ENCODE measurements at places on chromosomes 12 and 14.

DNA sequence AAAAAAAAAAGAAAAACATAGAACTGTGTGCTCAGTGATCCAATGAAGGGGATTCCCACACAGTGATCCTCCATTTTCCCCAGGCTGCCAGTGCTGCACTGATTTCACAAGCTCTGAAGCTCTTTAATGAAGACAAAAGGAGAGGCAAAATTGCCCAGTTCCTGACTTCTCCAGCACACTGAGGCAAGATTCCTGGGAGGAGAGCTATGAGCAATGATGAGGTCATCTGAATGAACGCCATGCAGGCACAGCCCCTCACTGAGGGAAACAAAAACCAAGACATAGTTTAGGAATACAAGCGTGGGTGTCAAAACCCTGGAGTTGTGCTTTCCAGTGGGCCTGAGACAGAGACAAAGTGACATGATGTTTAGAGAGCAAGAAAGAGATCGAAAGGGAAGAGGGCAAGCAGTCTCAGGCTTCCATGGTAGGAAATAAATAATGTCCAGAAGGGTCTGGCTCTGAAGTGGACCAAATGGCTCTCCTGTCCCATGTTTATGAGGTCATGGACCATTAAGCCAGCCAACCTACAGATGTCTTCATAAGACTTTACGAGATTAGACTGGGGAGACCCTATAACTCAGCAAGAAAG lies 40.9 kb upstream of the SMUG1 start:
- DNase-seq = no peak

DNA sequence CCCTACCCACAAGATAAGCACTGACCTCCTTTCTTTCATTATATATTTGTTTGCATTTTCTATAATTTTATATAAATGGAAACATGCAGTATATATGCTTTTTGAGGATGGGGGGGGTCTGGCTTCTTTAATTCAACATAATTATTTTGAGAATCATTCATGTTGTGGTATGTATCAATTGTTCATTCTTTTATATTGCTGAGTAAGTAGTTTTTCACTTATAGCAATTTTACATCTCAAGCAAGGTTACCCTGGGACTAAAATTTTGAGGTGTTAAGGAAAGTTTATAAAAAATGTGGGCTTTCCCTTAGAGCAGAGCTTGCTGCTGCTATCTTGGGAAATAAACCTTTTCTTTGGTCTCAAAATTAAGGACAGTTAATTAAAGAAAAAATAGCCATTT lies 89.9 kb upstream of the EGLN3 start:
- DNase-seq = no peak

- no peak for DNase-seq
Measured at GRCh38 chr14:89256951-89257350, 160.1 kb downstream of the FOXN3 start.

DNA sequence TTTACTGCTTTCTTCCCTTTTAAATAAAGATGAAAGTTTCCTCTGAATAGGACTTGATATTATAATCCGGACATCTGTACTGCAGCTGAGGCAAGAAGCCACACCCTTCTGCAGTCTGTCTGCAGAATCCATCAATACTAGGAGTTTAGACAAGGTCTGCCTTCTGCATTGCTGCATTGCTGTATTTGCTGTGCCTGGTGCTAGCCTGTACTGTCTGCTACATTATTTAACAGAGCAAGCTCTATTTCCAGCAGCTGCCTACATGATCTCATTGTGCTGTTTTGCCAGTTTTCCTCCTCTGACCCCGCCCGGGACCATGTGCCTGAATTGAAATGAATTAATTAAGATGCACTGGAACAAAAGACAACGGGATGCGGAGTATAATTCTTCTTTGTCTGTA lies 1.7 kb downstream of the TUBA1A start:
- no peak for DNase-seq

DNA sequence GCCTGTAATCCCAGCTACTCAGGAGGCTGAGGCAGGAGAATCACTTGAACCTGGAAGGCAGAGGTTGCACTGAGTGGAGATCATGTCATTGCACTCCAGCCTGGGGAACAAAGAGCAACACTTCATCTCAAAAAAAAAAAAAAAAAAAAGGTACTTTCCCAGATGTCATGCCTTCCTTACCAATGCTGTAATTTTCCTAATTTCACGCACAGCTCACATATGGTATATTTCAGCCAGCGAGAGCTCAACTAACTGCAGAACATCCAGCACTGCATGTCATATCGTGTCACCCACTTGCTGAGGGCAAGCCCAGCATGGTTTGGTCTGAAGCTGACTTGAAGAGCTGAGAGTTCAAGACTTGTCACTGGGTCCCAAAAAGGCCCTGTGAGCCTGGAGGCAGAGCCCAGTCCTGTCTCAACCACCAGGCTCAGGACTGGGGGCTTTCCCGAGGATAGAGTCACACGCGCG lies 29.0 kb downstream of the NFKBIA start:
- no peak for DNase-seq

DNA sequence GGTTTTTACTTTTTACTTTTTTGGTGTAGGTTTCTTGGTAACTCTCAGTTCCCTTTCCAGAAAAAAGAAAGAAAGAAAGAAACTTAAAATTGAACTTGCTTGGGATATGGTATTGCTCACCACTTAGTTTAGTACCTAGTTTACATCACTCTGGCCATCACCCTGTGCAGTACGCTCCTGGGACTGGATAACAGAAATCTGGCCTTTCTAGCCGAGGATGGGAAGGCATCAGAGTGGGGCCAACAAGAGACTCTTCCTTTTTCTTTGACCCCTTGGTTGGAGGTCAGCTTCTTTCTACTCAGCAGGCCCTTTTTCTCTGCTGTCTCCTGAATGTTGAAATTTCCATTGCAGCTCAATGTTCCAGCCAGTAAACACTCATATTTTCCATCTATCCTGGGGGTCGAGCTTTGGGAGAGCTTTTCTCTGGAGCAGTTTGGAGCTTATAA lies 156.6 kb downstream of the TGFB3 start:
- no peak for DNase-seq

- no peak for DNase-seq
Measured at GRCh38 chr14:22320362-22320750, 268.7 kb downstream of the DAD1 start.

- DNase-seq = no peak
Measured at GRCh38 chr14:55254581-55254980, 16.6 kb upstream of the FBXO34 start.

- DNase-seq = no peak
Measured at GRCh38 chr12:102685841-102686240, 205.5 kb upstream of the IGF1 start.

- peak; percentile 62 for DNase-seq
Measured at GRCh38 chr12:119115296-119115905, 63.3 kb upstream of the HSPB8 start.

DNA sequence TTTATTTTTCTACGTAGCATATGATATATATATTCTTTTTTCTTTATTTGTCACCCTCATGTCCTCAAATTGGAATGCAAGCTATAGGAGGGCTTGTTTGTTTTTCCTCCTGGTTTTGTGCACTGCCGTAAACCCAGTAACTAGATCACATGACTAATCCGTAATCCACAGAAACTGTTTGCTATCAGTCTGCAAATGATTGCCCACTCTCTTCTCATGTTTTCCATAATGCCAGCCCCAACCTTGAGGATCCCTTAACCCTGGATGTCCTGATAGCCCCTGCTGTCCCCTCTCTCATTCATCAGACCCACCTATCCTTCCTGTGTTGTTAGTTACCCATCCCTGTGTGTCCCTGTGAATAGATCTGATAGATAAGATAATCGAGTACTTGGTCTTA lies 94.0 kb downstream of the TSPAN9 start:
- DNase-seq = no peak

- DNase-seq = no peak
Measured at GRCh38 chr12:41684997-41685396, 459.7 kb downstream of the GXYLT1 start.

DNA sequence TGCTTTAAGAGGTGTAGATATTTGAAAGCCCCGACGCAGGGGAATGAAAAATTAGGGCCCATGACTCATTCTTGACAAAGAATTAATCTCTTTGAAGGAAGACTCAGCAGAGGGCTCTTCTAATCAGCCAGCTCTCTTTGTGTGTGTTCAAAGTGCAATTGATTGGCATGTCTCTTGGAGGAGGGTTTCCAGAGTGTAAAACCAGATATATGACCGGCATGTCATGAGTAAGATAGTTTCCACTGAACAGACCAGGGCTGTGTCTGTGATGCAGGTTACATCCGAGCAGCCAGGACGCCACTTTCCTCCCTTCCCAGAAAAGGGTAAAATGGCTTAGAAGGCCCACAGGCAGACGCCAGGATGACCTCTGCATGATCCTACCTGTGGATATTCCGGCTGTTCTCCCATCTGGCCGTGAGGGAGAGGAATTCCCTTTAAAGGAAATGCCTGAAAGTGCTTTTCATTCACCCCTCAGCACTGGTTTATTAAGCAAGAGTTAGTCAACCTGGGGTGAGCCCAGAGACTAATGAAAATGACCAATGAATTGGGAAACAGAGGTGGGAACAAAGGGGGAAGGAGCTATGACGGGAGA lies 7.2 kb upstream of the KRT75 start:
- no peak for DNase-seq

DNA sequence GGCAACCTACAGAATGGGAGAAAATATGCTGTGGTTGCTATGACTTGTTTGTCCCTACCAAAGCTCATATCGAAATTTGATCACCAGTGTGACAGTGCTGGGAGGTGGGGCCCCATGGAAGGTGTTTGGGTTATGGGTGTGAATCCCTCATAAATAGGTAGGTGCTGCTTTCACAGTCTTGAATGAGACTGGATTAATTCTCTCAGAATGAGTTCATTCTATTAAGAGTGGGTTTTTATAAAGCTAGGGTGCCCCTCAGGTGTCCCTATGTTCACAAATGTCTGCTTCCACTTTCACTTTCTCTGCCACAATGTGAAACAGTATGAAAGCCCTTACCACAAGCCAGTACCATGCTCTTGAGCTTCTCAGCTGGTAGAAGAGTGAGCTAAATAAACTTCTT lies 133.5 kb downstream of the CPNE8 start:
- DNase-seq = peak; percentile 3

DNA sequence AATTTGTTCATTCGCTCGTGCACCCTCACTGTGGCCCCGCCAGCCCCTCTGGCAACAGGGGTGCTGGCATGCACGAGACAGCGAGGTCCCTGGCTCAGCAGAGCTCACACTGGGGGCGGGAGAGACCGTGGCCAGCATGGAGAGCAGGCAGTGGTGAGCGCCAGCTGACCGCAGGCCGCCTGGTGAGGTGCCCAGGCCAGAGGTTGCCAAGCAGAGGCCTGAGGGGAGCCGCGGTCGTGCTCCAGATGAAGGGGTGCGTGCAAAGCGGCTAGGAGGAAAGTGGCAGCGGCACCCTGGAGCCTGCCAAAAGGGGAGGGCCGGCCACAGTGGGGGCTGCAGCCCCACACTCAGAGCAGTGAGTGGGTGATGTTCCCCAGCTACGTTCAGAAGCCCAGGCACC lies 56.1 kb downstream of the CDC42BPB start:
- DNase-seq = no peak

DNA sequence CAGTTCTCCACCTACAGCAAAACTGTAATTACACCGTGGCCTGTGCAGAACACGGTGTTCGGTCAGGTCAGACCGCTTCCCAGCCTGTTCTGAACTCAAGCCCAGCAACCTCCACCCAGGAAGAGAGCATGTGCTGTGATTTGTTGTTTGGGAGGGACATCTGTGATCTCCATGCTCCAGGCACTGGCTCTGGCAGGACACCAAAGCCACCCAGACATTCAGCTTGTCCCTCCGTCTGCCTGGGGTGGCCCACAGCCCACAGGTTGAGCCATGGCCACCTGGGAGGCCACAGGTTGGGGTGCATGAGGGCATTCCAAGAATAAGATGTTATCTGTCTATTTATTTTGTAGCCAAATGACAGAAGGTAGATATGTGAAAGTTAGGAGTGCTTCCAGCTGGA lies 1091.1 kb downstream of the VRK1 start:
- DNase-seq = no peak

DNA sequence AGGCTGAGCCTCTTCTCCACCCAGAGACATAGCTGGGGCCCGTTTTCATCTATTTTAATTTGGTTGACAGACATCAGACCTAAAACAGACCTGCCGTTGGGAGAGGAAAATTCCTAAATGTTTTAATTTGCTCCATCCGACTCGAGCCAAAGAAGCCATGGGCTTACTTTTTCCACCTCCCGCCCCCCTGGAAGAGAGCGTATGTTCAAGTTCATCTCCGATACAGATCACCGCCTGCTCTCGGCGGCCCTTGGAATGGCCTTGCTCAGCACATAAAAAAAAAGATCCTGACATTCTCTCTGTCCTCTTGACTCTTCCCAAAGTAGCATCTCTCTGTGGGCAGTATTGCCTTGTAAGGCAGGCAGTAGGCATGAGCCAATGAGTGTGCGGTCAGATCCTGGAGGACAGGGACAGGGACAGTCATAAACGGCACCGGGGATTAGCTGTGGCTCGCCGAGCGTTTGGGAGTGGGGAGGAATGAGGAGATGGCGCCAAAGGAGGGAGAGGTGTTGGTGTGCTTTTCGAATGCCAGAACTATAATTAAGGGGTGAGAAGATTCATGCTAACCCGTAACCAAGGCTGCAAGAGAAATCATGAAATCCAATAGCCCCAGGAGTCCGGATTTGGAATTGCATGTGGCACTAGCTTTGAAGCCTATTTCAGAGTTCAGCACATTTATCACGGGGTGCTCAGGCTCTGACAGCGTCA lies 47.9 kb upstream of the MEG3 start:
- no peak for DNase-seq

DNA sequence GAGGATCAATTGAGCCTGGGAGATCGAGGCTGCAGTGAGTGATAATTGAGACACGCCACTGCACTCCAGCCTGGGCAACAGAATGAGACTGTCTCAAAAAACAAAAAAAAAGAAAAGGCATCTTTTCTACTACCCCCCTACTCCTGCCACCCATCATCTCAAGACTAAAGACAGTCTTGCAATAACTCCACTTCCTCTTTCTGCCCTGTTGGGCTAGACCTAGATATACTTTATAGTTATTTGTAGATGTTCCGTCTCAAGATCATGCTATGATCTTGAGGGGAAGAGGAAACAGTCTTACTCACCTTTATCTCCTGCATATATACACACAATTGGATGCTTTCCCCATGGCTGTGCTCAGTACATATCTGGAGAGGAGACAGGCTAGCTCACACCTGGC lies 12.1 kb upstream of the ESPL1 start:
- peak; percentile 86 for DNase-seq

DNA sequence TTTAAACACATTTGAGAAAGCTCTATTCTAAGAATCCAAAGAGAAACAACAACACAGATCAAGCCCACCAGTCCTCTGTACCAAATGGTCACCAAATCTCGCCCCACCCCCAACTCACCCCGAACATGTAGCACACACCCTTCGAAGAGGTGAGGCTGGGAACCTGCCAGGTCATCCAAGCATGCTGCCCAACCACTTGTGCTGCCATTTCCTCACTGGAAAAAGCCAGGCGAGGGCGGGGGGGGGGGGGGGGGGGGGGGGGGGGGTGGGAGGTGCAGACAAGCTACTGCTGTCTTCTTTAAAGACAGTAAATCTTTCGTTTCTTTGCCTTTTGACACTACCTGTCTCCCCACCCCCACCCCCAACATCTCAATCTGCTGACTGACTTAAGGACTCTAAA lies 59.9 kb downstream of the SETD3 start:
- peak; percentile 17 for DNase-seq

DNA sequence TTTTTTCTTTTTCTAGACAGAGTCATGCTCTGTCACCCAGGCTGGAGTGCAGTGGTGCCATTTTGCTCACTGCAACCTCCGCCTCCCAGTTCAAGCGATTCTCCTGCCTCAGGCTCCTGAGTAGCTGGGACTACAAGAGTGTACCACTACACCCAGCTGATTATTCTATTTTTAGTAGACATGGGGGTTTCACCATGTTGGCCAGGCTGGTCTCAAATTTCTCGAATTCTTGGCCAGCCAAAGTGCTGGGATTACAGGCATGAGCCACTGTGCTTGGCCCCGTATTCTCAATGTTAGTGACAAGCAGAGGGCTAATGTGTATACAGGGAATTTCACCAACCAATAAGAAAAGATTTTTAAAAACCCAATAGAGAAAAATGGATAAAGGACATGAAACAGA lies 8.4 kb downstream of the PLBD2 start:
- DNase-seq = no peak
